Muscle of arm (tissue), 14 donors: ENCODE measurements at places on chromosomes 11 and 22. TPM values are rescaled to one million over a fixed set of nuclear protein-coding genes. Genes with fewer than 3 reads are reported as not detected.

DNA sequence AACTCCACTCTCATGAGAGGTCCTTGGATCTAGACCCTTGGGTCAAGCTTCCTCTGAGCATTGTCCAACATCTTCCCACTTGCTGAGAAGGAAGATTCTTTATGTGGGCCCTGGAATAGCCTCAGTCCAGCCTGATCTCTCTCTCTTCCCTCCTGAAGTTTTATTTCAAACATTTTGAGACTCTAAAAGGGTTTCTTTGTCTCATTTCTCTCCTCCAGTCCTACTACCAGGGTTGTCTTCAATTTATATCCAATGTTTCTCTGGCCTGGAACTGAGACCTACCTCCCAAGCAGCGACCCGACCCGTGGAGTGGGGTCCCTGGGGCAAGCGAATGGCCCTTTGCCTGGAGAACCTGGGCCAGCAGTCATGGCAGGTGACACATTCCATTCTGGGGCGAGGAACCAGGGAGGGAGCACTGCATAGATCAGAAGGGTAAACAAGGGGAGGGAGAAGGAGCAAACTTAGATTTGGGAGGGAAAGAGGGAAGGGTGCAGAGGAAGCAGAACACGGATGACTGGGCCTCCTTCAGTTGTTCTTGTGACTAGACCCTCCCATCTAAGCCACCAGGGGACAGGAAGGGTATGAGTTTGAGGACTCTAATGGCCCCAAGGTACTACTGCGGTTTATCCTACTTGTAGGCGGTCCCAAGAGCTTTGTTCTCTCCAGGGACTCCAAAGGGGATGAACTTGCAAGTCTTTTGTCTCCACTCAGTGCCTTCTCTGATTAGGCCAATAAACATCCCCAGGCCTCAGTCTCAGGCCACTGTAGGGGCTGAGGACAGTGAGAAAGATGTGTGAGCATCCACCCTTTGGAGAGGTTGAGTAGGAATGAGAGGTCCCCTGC lies 14.2 kb upstream of the PRAME start:
- no peak for DNase-seq

The GSTP1 gene
- 377 TPM for polyA plus RNA-seq

GRCh38 chr22:19889951-19890350 lies 35.3 kb upstream of the GNB1L start:
- DNase-seq = no peak

The KRTAP5-2 gene
- polyA plus RNA-seq = not detected

DNA sequence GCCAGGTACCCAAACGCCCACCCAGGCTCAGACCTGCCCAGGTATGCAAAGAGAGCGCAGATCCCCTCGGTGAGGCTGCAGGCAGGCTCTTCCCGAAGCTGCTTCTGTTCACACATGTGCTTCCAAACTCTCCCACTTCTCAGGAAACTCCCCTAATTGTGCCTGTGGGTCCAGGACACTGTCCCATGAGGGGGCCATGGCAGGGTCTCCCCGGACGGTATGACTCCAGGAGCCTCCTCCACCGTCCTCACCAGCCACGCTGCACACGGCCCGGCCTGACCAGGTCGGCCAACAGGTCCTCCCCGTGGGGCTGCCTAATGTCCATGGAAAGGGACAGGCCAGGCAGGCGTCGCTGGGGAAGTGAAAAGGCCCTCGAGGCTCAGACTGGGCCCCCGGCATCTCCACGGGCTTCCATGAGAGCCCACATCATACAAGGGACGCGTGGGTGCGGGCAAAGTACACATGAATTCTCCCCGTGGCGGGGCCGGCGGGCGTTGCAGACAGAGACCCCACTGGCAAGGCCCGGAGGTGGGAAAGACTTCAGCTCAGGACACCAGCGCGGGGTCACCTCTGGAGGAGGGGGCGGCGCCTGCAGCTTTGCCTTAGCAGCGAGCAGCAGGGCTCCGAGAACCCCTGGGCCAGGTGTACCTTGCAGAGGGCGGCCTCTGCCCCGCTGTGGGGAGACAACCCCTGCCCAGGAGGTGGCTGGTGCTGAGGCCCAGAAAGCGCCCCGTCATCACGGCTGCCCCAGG lies 526.1 kb downstream of the BRD1 start:
- DNase-seq = no peak

DNA sequence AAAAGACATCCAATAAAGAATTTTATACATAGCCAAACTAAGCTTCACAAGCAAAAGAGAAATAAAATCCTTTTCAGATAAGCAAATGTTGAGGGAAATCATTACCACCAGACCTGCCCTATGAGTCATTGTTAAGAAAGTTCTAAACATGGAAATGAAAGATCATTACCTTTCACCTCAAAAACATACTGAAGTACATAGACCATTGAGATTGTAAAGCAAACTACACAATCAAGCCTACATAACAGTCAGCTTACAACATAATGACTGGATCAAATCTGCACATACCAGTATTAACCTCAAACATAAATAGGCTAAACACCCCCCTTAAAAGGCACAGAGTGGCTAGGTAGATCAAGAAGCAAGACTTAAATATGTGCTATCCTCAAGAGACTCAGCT lies 501.0 kb upstream of the LUZP2 start:
- DNase-seq = no peak

The KLHDC7B gene
- 0.09 TPM for polyA plus RNA-seq

DNA sequence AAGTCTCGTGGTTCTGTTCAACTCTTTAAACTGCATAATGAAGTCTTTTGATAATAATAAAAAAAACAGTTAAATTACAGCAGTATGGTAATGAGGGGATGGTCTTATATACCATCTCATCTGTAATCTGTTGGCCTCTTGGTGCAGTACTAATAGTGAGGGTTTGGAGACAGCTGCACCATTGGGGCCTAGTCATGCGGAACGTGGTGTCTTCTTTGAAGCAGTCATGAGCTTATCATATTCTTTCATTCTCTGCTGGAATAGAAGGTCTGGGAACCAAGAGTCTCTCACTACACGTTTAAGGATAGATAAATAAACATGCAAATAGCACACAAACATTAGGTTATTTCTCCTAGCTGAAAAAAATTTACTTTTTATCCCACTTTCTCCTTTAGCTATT lies 40.9 kb upstream of the OR9Q1 start:
- no peak for DNase-seq

GRCh38 chr11:127844876-127845275 lies 742.5 kb downstream of the ETS1 start:
- no peak for DNase-seq

DNA sequence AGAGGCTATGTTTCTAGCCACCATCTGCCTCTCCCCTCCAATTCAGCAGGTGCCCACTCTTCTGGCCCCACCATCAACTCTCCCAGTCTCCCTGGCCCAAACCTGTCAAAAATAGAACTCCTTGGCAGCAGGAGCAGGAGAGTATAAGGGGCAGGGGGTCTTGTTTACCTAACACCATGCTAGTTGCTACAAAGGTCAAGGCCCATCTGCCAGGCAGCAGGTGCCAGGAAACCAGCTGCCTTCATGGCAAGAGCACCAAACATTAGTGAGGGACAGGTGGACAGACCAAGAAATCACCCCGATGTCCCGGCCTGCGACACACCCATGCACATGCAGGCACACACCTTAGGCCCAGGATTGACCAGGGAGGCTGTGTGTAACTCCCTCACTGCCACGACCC lies 387.9 kb downstream of the BUD13 start:
- no peak for DNase-seq

- DNase-seq = peak; percentile 70
Measured at GRCh38 chr22:50326956-50327710, at the start of gene DENND6B. Gene DENND6B (minus strand): TSS chr22:50327012. CDS start chr22:50326988, 24 bp downstream.

DNA sequence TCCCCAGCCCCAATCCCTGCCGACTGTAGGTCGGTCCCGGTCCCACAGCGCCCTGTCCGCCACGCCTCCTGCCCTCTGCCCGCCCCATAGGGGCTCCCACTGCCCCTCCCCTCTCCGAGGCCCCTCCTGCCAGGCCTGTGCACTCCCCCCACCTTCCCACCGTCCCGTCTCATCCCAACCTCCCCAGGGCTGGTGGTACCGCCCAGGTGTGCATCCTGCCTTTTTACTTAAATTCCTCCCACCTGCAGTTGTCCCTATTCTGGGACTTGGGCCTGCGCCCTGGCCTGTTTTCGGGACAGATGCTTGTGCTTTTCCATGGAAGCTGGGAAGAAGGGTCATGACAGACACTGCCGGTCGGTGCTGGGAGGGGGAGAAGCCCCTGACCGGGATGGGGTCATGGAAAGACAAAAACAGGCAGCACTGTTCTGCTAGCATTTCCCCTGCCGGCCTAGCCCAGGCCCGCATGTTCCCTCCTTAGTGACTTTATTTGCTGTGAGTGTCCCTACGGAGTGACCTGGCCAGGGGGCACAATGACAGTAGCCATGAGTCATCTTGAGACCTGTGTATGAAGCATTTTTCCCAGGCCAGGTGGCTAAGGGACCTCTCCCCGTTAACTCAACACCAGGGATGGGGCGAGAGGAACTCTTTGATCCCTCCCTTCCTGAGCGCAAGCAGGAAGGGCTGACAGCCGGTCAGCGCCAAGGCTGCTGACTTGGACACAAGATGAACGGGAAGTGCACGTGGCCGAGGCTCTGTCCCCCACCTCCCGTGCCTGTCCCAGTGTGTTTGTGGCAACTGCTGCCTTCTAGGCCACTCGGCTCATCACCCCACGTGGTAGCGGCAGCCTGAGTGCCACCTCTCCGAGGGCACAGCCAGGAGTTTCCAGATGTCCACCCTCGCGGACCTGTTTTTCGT lies 7.1 kb downstream of the TBX1 start:
- no peak for DNase-seq
